NCI-H187 treated with DMSO at 0.1 percent for 48 hours (cell line): ENCODE measurements at places on chromosomes 5 and 9.

GRCh38 chr9:102518324-102518723, 476.8 kb upstream of the CYLC2 start:
- no peak for DNase-seq

DNA sequence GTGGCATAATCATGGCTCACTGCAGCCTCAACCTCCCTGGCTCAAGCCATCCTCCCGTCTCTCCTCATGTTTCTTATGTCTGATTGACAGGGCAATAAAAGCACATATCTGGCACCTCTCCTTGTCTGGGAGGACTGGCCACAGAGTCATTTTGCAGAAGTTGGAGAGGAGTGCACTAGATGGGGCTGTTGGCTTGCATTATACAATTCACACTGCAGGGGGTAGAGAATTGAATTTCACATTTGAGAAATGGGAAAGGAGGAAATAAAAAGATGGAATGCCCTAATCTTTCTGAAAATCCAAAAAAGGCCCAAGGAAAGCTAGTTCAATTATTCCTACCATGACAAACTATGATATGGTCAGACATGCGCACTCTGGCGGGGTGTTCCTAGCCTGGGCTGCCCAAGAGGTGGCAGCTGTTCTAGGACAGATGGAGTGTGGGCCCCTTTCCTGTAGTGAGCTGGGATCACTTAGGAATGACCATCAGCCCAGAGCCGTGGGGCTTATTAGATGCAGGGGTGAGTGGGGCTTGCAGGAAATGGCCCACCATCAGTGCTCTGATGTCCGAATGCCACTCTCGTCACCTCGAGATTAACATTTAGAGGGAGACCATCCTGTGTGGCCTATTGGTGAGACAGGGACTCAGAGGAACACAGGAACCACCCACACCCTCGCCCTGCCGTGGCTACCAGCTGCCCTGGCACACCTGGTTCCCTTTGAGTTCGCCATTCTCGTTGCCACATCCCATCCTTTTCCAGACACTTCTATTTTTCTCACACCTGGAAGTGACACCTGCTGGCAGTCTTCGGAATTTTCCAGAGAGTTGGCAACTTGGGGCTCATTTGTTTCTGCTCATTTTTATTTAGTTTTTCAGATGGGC, 21.8 kb upstream of the ANKRD18A start:
- DNase-seq: peak; percentile 39

DNA sequence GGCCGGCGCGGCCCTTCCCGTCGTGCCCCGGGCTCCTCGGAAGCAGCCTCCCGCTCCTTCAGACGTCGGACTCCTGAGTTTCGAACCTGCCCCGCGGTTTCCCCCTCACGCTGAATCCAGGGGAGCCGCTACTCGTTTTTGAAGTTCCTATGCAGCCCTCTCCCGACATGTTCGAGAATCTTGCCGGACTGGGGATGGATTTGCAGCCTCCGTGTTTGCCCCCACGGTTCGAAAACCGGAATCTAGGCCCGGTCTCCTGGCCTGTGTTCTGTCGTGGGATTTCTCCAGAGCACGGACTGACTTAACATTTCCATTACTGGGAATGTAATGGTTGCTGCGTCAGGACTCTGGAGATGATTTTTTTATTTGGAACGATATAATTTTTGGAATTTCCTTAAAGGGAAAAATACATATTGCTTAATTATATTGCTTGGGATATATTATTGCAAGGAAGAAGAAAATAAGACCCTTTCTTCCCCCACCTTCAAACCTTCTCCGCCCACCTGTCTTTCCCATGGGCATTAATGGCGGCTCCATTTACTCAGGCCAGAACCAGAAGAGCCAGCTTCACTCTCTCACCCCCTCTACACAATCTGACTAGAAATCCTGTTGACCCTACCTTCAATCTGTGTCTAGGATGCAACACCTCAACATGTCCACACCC, 8.5 kb upstream of the MGAT1 start:
- no peak for DNase-seq

DNA sequence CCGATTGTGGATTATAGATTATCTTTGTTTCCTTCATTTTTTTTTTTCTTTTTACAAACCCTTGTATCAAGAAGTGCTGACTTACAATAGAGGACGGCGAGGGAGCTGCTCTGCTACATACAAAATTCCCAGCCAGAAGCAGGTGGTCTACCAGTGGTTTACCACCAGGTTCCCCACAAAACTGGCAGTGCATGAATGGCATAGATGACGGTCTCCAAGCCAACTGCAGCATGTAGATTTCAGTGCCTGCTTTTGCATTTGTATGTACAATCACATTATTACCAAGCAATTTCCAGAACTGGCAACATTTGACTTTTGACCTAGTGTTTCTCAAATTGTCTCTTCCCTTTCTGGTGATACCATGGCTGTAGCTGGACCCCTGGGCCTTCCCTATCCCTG, 84.0 kb downstream of the ACER2 start:
- no peak for DNase-seq

GRCh38 chr9:111599092-111599954, at the start of gene PTGR1:
TSS of gene PTGR1 (minus strand) at chr9:111599647. CDS start at chr9:111597422, 2,225 bp downstream.
- DNase-seq: no peak

GRCh38 chr9:83043597-83043996, 19.3 kb downstream of the RASEF start:
- DNase-seq: no peak

DNA sequence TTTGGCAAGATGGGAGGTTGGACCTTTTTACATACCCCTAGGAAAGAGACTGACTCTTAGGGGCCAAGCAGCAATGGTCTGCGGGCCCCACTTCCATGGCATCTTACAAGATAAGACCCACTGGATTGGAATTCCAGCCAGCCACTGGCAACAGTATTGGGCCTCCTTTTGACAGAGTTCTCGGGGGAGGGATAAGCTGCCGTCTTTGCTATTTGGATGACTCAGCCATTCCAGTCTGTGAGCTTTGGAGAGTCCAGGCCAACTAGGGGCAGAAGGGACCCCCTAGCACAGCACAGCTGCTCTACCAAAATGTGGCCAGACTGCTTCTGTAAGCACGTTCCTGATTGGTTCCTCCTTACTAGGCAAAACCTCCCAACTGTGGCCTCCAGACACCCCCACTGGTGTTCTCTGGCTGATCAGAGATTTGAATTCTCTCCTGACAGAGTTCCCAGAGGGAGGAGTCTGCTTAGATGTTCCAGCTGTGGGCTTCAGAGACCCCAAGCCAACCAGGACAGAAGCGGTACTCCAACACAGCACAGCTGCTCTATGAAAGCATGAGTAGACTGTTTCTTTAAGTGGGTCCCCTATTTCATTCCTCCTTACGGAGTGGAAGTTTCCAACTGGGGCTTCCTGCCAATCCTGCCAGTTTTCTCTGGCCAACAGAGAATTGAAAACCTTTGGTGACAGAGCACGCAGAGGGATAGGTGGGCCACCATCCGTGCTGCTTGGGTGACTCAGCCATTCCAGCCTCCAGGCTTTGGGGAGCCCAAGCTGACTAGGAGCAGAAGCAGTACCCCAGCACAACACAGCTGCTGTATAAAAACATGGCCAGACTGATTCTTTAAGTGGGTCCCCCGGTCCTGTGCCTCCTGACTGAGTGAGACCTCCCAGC, 672.1 kb upstream of the RIOK2 start:
- DNase-seq: no peak

DNA sequence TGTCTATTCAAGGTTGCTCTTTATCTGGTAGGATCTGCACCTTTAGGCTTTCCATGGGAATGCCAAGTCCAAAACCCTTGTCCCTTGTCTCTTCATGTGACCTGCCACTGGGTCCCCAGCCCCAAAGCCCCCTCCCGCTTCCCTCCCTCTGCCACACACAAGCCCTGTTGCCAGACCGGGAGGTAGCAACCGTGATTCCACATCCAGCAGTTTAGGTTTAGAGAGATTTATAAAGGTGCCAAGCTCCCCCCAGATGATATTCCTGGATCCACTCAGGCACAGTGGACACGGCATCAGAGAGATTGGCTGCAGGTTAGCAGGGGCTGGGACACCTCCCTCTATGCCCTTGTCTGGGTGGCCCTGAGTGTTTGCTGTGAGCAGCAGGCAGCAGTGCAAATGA, 504.7 kb downstream of the CCDC171 start:
- no peak for DNase-seq

GRCh38 chr5:58066557-58066956, 393.3 kb downstream of the PLK2 start:
- DNase-seq: no peak

GRCh38 chr5:96629774-96630173, 32.4 kb upstream of the CAST start:
- peak; percentile 25 for DNase-seq

DNA sequence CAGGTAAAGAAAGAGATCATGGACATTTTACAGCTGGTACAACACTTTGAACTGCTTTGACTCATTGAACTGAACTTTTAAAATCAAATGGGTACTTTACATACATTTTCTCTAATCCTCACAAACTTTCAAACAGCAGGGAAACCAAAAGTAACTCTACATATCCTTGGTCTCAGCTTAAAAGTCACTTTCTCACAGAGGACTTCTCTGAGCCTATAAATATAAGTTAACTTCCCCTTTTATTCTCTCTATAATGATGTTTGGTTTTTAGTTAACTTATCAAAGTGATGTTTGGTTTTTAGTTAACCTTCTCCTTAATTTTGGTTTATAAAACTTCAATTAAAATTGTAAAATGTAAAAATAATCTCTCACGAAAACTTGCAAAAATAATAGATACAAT, 209.8 kb downstream of the MCTP1 start:
- no peak for DNase-seq

DNA sequence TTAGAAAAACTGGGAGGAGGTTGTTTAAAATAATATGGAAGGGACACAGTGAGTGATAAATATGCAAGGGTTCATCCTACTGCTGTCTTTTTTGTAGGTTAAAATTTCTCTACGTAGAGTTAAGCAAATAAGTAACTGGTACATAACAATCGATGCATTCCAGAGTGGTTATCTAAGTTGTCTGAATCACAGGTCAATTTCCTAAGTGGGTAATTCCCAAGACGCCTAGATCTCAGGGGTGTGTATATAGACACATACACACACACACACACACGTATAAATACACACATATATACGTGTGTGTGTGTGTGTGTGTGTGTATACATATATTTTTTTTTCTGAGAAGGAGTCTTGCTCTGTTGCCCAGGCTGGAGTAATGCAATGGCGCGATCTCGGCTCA, 22.3 kb downstream of the CAAP1 start:
- DNase-seq: no peak

GRCh38 chr5:76690037-76690679, 25.8 kb upstream of the F2R start:
- no peak for DNase-seq

- no peak for DNase-seq
These were observed 257.3 kb downstream of the GAS1 start for GRCh38 chr9:86690034-86690433.

- DNase-seq: no peak
These were observed 40.5 kb upstream of the TRIO start for GRCh38 chr5:14102666-14103065.

DNA sequence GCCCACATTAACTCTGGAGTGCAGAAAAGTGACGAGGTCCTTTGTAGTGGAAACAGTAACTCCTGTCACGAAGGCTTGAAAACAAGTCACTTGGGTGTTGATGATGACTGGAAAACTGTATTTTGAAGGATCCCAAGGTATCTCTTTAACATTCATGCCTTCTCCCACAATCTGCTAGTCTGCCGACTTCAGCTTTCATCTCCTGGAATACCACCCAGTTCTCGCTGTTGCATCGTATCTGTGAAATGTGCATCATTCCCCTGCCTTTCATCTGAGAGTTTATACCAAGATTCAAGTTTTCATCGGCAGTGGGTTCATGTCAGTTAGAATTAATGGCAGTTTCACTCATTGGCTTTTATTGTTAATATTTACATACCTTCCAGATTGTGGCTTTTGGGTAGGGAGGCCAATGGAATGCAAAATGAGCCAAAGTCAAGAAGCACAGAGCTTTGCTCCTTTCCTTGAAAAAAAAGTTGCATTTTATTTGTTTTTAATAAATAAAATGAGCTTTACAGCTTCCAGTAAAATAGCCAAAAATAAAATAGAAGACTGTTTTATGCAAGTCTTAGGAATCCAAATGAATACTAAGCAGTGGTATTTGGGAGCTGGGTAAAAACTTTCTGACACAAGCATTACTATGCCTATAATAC, 575.2 kb upstream of the WWC1 start:
- DNase-seq: no peak

DNA sequence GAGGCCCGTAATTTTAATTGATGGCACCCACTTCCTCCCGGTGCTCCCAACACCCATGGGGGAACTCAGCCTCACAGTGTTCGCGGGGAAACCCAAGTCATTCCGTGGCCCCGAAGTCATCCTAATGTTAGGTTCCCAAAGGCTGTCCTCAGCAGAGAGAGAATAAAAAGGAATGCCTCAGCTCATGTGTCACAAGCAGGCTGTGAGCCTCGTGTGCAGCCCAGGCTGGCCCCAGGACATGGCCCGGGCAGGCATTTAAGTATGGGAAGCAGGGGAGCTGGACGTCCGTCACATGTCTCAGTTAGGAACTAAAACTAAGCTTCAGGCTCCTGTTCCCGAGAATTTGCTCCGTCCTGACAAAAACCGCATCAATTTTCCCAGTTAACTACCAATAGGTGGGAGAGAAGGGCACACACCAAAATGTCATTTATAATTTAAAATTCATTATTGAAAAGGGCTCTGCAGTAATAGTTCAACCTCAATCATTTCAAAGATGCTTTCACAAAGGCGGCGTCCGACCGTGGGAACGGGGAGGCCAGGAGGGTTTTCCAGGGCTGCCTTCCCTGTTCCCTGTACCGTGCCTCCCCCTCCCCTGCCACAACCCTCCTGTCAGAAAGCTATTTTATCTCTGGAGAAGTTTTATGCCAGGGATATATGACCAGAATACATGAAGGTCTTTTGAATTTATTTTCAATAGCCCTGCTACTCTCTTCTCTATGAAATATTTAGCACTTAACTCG, 137.3 kb downstream of the FSTL4 start:
- DNase-seq: no peak

GRCh38 chr5:133783481-133783880, 171.1 kb upstream of the FSTL4 start:
- no peak for DNase-seq

DNA sequence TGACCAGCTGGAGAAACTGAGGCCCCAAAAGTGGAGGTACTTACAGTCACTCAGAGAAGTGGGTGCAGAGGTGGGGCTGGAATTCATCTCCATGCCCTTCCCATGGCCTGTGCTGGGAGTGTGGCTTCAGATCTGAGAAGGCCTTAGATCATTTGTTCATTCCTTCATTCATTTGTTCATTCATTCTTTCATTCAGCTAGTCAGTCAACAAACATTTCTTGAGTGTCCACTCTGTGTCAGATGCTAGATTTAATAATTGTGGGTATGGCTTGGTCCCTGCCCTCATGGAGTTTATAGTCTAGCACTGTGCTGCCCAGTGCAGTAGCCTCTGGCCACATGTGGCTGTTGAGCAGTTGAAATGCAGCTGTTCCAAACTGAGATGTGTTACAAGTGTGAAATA, 19.0 kb upstream of the CRB2 start:
- DNase-seq: no peak

- DNase-seq: no peak
These were observed 22.6 kb upstream of the SUSD3 start for GRCh38 chr9:93035821-93036351.

DNA sequence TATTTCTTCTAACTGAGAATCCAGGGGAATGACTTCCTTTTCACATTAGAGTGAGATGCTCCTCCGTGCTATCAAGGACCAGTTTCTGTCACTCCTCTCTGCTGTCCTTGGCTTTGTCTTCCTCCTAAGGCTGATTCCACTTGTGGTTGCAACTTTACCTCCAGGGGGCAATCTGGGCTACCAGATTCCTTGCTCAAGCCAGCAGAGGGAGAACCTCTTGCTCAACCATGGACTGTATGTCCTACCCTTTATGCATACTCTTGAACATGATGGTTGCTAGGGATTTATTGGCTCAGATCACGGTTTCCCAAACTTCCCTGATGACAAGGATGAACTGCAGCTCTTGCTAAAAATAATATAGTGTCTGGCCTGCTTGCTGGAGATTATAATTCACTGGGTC, 24.0 kb downstream of the NNT start:
- DNase-seq: peak; percentile 19
